ENCODE measurements at places on chromosomes 16 and 17.

DNA sequence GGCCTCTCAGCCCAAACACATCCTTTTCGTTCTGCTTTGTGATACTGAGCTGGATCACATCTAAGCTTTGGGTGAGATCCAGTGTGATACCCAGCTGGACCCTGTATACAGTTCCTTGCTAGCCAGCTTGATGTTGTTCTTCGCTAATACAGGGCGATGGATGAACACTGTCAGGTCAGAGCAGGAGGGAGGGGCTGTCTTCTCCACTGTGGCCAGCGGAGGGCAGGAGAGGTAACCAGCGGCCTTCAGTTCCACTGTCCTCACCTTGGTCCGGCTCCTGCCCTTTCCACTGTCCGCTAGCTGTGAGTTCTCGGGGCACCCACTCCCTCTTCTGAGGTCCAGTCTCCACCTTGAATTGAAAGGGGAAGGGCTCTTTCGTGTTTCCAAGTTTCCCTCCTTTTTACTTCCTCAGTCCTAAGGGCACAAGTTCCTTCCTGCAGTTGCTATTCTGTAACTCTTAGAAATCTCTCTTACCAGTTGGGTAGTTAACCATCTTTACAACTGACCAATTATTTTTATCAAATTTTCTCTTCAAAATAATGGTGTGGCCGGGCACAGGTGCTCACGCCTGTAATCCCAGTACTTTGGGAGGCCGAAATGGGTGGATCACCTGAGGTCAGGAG lies 3.0 kb upstream of the ZNF213 start:
- DNase-seq = no peak

DNA sequence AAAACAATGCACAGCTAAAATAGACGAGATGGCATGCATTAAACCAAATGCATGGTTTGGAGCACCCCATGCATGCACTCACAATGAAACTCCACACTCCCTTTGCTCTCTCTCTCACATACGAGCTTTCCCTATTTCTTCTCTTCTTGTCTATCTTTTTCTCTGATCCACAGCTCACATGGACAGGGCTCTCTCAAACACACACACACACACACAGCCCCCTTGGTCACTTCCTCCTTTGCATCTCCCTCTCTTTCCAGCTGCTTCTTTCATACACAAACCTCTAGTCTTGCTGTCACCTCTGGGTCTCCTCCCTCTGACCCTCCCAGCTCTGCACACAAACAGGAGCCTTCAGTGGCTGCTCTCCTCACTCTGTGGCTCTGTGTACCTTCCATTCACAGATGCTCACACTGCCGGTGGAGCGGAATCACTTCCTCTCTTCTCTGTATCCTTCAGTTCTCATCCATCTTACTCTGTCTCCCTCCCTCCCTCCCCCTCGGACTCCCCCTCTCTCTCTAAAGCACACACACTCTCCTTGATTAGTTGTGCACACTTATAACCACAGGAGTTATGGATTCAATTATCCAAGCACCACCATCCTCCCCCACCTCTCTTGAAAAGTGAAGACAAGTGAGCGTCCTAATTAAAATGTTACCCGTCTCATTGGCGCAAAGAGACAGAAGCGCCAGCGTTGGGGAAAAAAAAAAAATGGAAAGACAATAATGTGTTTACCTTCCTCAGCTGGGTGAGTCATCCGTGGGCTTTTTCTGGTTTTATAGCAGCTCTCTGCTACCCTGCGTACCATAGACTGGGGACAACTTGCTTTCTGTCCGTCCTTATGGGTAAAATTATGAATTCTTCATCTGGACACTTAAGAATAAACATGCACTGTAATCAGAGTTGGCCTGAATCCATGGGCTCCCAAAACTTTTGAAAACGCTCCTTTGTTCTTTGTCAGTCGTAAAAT lies 90.8 kb downstream of the SHISA6 start:
- DNase-seq = peak; percentile 7

- no peak for DNase-seq
Measured at GRCh38 chr17:76695059-76695831, 15.5 kb downstream of the MXRA7 start.

DNA sequence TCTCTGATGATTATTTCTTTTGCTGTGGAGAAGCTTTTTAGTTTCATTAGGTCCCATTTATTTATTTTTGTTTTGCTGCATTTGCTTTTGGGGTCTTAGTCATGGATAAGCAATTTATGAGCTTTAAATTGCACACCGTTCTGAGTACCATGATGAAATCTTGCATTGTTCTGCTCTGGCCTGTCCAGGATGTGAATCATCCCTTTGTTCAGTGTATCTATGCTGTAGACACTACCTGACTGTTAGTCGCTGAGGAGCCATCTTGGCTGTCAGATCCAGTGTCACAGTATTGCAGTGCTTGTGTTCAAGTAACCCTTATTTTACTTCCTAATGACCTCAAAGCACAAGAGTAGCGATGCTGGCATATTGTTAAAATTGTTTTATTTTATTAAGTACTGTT lies 218.0 kb upstream of the CNTNAP4 start:
- DNase-seq = no peak

- no peak for DNase-seq
Measured at GRCh38 chr17:10743316-10744009, 13.6 kb upstream of the TMEM220 start.

GRCh38 chr16:31213877-31214707 lies at the start of gene TRIM72:
Gene TRIM72 (plus strand): TSS chr16:31214119. CDS start chr16:31214739, 620 bp downstream.
- DNase-seq = no peak

DNA sequence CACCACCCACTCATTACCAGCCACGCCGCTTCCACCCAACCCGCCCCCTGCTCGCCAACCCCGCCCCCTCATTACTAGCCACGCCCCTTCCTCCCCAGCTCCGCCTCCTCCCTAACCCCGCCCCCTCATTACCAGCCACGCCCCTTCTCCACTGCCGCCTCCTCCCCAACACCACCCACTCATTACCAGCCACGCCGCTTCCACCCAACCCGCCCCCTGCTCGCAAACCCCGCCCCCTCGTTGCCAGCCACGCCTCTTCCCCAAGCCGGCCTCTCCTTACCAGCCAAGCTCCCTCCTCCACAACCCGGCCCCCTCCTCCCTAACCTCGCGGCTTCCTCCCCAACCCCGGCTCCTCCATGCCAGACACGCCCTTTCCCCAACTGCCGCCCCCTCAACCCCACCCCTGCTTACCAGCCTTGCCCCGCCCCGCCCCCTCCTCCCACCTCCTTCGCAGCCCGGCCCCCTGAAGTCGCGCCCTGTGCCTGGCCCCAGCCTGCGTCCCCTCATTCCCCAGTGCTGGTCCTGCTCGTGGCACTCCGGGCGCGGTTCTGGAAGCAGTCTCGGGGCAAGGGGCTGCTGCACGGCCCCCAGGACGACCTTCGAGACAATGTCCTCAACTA lies 7.3 kb downstream of the SLC22A31 start:
- DNase-seq = peak; percentile 68

DNA sequence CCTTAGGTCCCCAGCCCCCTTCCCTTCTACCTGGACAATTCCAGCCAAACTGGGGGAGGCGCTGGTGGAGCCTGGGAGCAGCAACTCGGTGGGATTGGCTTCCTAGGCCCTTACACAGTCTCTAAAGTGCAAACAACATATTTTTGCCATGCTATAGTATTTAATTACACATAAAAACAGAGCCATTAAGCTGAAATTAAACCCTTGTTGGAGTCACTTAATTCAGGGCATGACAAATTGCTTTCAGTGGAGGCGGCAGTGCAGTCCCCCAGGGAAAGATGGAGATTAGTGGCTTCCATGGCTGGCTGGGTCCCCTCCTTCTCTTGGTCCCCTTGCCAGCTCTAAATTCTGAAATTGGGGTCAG lies 17.3 kb downstream of the IGFBP4 start:
- no peak for DNase-seq

DNA sequence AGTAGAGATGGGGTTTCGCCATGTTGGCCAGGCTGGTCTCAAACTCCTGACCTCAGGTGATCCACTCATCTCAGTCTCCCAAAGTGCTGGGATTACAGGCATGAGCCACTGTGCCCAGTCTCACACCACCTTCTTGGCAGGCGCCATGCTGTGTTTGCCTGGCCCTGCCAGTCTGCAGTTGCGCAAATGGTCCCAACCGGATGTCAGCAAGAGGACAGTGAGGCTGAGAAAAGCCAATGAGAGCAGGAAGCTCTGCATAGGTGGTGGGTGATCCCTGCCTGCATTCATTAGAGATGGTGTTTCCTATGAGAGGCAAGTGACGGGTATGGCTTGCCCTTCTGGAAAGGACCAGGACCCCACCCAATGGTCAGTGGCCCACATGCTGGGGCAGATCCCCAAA lies 59.3 kb downstream of the PECAM1 start:
- DNase-seq = no peak

- DNase-seq = no peak
Measured at GRCh38 chr17:56822725-56823124, 11.0 kb downstream of the C17orf67 start.

GRCh38 chr17:2521257-2521656 lies 9.6 kb upstream of the METTL16 start:
- no peak for DNase-seq

- no peak for DNase-seq
Measured at GRCh38 chr16:2767891-2768290, 9.2 kb downstream of the ELOB start.

DNA sequence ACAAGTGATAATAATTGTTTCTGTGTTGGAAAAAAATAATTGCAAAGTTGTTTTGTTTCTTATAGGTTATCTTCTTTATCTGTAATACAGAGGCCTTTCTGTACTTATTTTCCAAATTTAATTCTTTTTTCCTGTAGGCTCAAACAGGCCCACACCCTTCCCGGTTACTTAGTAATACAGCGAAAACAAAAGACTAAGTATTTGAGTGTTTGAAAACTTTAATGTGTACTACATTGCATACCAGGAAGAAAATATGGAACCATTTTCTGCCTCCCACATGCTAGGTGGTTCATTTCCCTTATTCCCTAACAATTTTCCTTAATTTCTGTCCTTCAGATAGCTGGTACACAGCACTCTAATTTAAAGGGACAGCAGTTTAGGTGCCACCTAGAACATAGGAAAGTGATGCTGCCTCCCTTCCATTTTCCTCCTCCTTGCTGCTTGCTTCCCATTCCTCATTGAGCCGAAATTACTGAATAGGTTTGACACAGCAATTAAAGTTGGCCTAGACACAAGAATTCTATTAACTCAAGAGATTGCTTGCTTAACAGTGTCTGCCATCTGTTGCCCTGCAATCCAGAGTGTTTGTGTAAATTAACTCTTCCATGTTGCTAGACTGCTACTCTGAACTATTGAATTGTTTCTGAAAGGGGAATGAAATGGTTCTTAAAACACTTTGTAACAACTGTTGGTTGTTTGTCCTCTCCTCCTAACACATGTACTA lies 24.2 kb downstream of the CYB5B start:
- DNase-seq = peak; percentile 42

- DNase-seq = no peak
Measured at GRCh38 chr16:11160676-11161115, 95.3 kb downstream of the SOCS1 start.

- no peak for DNase-seq
Measured at GRCh38 chr17:67624886-67625656, 92.7 kb upstream of the NOL11 start.

DNA sequence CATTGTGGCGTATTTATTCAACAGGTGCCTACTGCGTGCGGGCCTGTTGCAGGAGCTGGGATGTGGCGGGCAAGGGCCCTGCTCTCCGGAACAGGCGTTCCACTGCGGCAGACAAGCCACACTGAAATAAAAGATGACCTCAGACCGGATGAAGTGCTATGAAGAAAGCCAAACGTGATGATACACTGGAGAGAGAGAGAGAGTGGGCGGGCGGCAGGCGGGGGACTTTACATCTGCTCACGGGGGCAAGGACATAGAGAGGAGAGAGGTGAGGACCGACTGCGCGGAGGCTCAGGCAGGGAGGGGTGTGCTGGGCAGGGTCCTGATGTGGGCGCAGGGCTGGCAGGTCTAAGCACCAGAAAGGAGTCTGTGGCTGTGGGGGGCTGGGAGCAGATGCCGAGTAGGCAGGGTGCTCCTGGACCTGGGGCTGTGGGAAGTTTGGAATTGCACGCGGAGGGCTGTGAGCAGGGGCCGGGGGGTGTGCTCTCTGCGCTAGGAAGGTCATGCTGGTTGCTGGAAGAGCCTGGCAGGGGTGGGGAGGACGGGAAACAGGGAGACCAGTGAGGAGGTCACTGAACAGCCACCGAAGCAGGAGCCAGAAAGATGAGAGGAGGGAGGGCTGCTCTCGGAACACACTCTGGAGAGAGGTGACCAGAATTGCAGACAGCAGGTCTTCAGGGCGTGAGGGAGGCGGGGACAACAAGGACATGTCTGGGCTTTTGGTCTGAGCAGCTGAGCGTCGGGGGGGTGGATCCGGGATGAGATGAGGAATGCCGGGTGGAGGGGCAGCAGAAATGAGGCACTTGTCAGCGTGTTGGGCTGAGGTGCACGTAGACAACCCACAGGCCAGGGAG lies 9.9 kb downstream of the MXRA7 start:
- DNase-seq = no peak

- no peak for DNase-seq
Measured at GRCh38 chr16:29662000-29662728, 883 bp upstream of the SPN start.

DNA sequence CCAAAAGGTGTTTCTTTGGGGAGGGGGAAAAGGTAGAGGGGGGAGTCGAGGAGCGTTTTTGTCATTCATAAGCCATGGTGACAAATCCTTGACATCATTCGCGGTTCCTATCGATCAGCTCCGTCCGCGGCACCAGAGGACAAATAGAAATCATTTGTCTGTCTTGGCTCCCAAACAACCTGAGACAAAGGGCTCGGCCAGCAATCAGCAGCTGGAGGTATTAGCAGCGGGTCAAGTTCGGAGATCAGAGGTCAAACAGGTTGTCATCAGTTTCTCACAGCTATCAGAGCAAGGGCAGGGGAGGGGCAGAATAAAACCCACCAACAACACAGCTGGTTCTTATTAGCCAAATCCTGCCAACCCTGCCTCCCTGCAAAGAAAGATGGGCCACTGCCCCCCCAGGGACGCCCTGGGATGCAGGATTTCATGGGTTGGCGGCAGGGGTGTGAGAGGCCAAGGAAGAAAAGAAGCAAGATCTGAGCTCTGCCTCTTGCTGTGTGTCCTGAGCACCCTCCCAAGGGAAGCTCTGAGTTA lies 145.3 kb upstream of the LHX1 start:
- DNase-seq = no peak

DNA sequence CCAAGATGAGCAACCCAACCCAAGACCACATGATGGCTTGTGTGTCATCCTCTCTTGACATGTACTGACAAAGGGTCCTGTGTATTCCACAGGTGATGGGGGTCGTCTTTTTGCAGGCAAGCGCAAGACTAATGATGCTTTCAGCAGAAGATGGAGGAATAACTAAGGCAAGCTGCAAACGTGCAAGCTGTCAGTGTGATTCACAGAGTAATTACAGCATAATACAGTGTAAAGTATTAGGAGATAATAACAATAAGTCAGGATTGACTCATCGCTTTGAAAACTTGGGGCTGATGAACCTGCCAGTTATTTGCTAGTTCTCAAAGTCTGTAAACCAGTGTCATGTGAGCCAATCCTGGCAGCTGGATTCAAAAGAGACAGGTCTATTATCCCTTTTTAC lies 41.6 kb upstream of the ASIC2 start:
- DNase-seq = no peak

DNA sequence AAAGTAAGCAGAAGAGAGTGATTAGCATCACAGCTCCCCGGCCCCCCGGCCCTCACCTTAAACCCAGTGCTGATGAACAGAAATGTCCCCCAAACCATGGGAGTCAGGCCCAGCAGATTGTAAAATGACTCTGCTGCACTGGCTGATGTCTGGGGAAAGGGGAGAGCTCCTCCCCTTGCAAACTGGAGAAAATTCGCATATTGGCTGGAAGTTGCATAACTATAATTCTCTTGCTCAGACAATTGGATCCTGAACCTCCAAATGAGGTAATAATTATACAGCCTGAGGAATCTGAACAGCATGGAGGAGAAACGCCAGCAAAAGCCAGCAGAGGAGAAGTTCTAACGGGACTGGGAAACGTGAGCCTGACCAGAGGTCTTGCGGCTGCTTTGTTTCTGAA lies 109.7 kb downstream of the C16orf95 start:
- peak; percentile 85 for DNase-seq

All from fibroblast of skin of left quadriceps (primary cell).